ENCODE measurements at places on chromosomes 11 and 22.
A peak's percentile ranks its signal among the peaks of the same experiment; 100 is the strongest.

GRCh38 chr11:107275632-107276031, 182.0 kb downstream of the CWF19L2 start:
- no peak for DNase-seq

DNA sequence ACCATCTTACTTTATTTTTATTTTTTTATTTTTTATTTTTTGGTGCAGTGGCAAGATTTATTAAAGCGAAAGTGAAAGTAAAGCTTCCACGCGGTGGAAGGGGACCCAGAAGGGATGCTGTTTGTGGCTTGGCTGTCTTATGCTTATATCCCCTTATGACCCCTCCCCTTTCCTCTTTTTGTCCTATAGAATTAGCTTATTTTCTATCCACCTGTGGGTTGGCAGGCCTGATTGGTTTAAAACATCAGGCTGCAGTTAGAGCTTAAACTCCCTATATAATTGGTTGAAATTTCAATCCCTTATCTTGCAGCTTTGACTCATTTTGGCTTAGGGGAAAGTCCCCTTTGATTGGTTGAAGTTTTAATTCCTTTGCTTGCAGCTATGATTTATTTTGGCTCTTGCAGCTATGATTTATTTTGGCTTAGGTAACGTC, 50.5 kb downstream of the NNMT start:
- DNase-seq, result no peak

GRCh38 chr22:37212174-37212906, at the start of gene SSTR3:
SSTR3 (minus strand) TSS chr22:37212477; CDS start chr22:37207803, 4,674 bp downstream.
- DNase-seq, result no peak

GRCh38 chr22:26837784-26838470, 180.5 kb downstream of the MIAT start:
- DNase-seq, result no peak

- no peak for DNase-seq
Observed at GRCh38 chr11:124878759-124879492, 13.7 kb downstream of the ROBO3 start.

GRCh38 chr11:130001461-130002351, 929 bp downstream of the PRDM10 start:
- no peak for DNase-seq

DNA sequence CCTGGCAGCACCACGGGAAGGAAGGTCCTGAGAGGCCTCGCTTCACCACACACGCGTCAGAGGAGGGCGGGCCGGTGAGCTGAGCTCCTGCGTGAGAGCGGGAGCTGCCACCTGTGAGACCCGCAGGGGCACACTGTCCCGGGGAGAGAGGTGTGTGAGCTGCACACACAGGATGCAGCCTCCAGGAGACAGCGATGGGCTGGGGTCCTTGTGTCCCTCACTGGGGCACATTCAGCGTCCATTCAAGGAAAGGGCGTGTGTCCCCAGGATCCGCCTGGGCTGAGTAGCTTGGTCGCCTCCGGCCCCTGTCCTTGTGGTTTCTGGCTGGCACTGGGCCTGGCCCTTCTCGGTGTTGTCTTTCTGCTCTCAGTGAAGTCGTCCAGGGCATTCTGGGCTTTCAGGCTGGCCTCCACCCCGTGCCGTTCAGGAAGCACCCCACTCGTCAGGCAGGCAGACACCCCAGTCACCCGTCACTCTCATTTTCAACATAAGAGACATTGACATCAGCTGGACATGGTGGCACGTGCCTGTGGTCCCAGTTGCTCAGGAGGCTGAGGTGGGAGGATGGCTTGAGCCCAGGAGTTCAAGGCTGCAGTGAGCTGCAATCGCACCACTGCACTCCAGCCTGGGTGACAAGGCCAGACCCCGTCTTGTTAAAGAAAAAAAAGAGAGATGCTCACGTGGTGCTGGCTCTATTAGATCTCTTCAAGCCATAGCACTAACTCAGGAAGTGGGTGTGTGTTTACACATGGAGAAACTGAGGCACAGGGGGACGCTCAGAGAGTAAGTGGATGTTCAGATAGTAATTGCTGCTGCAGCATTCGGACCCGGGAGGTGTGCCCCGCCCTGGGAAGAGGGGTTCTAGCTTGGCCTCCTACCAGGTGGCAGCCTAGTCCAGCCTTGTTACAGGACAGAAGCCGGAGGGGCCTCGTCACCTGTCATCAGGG, 1081.6 kb downstream of the BRD1 start:
- no peak for DNase-seq

DNA sequence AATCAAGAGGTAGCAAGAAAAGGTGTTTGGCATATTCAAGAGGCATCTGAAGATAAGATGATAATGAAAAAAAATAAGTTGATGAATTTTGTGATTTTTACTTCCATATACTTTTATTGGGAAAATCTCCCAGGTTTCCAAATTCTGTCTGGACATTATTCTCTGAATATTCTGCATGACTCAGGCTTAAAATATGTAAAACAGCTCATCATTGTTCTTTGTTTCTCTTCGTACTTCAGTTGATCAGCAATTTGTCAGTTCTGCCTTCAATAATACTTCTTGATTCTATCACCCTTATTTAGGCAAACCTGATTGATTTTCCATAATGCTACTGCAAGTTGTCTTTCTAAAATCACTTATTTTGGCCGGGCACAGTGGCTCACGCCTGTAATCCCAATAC, 30.2 kb downstream of the GTF2H1 start:
- no peak for DNase-seq

DNA sequence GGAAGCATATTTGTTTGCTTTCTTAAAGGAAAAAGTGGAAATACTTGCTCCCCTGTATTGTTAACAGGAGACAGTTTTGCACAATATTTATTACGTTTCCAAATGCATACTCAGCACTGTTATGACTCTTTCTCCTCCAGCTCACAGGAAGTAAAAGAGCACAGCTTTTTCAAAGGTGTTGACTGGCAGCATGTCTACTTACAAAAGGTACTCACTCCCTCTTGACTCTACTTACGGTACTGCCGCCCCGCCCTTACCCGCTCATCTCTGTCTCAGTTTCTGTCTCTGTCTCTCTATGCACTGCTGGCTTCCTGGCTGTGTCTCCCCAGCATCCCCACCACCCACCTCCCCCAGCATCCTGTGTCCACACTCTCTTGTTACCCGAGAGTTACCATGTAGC, 32.2 kb upstream of the MYO18B start:
- DNase-seq, result no peak

- DNase-seq, result peak; percentile 12
Observed at GRCh38 chr11:55357560-55358184, 10.1 kb upstream of the OR4A15 start.

- DNase-seq, result no peak
Observed at GRCh38 chr11:118641397-118642019, 34.1 kb downstream of the PHLDB1 start.

DNA sequence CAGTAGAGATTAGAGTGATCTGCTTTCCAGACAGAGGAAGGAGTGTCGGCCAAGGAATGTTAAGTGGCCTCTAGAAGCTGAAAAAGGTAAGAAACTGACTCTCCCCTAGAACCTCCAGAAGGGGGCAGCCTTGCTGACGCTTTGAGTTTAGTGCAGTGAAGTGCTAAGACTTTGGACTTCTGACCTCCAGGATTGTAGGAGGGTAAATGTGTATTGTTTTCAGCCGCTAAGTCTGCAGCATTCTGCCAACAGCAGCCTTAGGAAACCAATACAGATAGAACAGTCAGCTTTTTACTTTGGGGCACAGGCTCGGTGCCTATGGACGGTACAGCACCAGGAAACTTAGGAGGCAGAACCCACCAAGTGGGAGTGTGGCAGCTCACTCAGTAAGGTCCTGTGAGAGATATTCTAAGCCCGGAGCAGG, 3.6 kb upstream of the TBC1D22A start:
- DNase-seq, result peak; percentile 44

GRCh38 chr11:44808053-44808753, 81.4 kb downstream of the TSPAN18 start:
- DNase-seq, result no peak

GRCh38 chr11:96400697-96401096, 10.9 kb downstream of the JRKL start:
- DNase-seq, result no peak

DNA sequence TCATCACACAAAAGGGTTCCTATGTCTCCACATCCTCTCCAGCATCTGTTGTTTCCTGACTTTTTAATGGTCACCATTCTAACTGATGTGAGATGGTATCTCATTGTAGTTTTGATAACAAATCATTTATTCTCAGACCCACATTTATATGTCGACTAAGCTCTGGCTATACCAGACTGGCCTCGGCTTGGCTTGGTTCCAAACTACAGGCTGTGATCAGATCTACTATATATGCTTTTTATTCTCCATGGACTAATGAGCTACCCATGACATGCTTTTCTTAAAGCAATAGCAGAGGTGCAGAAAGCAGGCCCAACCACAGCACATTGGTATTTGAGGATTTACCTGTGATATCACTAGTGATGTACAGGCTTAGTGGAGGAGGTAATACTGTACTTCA, 139.8 kb upstream of the PGR start:
- no peak for DNase-seq

GRCh38 chr11:5705688-5706087, 16.1 kb downstream of the TRIM22 start:
- no peak for DNase-seq

DNA sequence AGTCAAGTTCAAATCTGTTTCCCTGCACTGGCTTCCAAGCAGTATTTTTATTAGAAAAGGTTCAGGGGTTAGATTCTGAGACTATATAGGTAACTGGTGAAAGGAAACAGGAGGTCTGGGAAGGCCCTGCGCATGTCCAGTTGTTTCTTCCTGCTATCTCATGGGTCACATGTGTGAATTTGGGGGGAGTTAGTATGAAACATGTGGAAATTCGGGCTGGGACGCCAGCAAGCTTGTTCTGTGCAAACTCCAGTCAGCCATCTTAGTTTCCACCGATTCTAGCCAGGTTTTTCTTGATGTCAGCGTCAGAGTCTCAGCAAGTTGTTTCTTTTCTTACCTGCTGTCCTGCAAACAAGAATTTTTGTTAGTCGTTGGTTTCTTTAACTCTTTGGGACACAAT, 46.8 kb downstream of the NNMT start:
- no peak for DNase-seq

DNA sequence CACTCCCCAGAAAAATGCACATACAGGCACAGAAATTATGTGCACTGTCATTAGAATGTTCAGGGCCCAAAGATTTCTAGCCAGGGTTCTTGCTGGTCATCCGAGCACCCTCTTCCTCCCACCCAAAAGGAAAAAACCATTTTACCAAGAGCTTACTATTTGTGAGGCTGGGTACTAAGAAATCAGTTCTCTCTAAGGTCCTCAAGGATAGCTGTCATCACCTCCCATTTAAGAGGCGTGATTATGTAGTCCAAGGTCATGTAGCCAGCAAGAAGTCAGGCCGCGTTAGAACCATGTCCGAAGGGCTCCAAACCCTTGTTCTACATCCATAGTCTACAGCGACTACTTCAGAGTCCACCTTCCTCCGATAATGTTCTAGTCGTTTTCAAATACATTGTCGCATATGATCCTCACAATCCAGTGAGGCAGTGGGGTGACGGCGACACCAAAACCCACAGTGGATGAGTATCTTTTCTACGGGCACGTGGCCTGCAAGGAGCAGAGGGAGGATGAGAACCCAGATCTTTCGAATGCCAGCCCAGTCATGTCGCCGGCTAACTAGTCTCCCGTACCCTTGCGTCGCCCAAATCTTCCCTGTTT, 634 bp downstream of the TIMM8B start:
- DNase-seq, result no peak

DNA sequence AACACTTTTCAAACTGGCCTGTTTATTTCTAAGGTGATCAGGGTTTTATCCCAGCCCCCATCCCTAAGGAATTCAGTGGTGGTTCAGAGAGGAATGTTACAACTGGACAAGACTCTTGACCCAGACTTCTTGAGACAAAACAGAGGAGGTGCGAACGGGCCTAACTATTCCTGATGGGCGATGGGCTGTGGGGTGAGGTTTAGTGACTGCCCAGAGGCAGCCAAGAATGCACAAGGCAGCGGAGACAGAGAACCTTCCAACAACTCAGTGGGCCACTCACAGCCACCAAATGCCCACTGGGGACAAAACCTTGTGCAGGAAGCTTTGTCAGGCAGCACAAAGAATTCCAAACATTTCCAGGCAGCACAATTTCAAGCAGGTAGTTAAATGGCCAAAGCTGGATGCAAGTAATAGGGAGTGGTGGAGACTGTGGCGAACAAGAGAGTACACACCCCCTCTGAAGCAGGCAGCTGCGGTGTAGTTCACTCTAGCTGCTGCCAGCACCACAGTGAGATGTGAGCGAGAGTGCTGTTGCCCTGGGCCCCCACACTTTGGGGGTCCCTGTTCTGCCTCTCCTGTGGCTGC, 29.2 kb downstream of the SCUBE1 start:
- DNase-seq, result no peak

GRCh38 chr11:76291576-76292526, 85.5 kb upstream of the WNT11 start:
- DNase-seq, result peak; percentile 59

- DNase-seq, result no peak
Observed at GRCh38 chr11:92865352-92865751, 104.1 kb upstream of the MTNR1B start.

DNA sequence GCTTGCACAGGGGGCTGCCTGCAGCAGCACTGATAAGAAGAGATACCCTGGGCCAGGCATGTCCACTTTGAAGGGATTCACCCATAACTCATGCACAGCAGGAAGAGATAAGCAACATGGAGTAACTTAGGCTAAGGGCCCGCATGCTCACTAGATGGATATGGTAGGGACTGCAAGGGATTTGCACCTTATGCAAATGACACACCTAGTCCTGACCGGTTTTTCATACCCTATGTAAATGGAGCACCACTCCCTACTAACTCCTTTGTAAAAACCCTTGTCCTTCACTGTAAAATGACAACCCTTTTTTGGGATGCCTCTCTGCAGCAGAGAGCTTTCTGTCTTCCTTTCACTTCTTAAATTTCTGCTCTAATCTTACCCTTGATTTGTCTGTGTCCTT, 658.9 kb upstream of the CCDC179 start:
- DNase-seq, result no peak

GRCh38 chr11:76753950-76754349, 29.2 kb upstream of the TSKU start:
- no peak for DNase-seq

GRCh38 chr11:34680918-34681586, 60.2 kb downstream of the EHF start:
- peak; percentile 82 for DNase-seq

GRCh38 chr11:68117853-68118470, 3.2 kb downstream of the CHKA start:
- DNase-seq, result no peak

DNA sequence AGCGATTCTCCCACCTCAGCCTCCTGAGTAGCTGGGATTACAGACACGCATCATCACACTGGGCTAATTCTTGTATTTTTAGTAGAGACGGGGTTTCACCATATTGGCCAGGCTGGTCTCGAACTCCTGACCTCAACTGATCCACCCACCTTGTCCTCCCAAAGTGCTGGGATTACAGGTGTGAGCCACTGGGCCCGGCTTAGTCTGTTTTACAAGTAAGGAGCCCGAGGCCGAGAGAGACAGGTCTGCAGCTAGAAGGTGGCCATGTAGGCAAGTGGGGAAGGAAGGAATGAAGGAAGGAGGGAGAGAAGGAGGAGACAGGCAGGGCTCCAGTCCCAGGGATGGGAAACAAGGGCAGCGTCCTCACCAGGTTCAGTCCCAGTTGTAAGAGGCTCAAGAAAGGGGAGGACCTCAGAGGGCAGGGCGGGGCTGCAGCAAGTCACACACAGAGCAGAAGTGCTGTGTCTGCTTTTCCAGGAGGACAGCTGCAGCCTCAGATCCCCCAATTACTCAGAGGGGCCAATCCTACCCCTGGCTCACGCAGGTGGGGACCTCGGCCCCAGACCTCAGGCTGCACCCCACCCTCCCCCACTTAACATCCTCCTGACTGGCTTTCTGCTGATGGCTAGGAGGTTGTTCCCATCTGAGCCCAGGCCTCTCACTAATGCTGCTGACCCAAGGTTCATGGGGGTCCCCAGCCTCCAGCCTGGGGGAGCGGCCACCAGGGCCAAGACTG, 53.8 kb upstream of the PRR5 start:
- DNase-seq, result no peak
